ENCODE measurements at places on chromosomes 12 and 14.

DNA sequence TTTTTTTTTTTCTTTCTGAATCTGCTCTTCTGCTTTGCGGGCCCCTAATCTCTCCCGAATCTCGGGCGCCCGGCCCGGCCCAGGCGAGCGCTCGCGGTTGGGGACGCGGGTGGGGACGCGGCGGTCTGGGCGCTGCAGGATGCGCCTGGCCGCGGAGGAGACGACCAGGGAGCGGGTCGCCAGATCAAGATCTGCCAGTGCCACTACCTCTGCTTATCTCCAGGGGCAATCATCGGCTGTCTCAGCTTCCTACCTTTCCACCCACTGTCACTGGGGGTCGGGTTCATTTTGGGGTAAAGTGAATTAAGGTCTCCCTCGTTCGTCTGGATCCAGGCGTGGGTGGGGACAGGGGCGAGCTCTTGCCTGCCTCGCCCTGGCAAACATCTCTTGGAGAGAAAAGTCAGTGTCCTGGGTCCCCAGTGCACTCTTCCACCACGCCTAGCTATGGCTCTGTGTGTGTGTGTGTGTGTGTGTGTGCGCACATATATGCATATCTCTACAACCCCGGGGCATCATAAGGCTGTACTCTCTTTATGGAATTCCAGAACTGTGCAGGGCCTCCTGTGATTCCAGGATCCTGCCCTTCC lies 422.3 kb downstream of the VRK1 start:
- DNase-seq: no peak

- no peak for DNase-seq
These were observed 52.3 kb downstream of the SUDS3 start for GRCh38 chr12:118428643-118429042.

DNA sequence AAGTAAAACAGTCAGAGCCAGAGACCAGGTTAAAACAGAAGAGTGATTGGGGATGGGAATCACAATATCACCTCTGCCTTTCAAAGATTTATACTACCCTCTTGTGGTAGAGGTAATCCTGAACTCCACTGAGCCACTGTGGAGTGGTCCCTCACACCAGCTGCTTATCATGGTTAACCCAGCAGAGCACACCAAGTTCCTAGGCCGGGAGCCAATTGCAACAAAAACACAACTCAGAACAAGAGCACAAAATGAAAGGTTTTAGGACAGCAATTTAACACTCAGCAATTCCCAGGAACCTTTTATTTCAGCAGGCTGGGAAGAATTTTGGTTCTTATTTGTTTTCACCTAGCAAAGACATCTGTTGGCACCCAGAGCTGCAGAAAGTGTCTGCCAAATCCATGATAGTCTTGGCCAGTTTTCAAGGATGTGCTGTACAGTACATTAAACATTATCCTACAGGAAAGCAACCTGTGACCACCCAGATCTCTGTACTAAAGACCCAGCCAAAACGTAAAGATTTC lies 220.5 kb upstream of the ATXN7L3B start:
- DNase-seq: no peak

GRCh38 chr12:105427883-105428282 lies 97.4 kb downstream of the C12orf75 start:
- no peak for DNase-seq

GRCh38 chr14:72521968-72522741 lies 371.7 kb downstream of the DPF3 start:
- DNase-seq: no peak

DNA sequence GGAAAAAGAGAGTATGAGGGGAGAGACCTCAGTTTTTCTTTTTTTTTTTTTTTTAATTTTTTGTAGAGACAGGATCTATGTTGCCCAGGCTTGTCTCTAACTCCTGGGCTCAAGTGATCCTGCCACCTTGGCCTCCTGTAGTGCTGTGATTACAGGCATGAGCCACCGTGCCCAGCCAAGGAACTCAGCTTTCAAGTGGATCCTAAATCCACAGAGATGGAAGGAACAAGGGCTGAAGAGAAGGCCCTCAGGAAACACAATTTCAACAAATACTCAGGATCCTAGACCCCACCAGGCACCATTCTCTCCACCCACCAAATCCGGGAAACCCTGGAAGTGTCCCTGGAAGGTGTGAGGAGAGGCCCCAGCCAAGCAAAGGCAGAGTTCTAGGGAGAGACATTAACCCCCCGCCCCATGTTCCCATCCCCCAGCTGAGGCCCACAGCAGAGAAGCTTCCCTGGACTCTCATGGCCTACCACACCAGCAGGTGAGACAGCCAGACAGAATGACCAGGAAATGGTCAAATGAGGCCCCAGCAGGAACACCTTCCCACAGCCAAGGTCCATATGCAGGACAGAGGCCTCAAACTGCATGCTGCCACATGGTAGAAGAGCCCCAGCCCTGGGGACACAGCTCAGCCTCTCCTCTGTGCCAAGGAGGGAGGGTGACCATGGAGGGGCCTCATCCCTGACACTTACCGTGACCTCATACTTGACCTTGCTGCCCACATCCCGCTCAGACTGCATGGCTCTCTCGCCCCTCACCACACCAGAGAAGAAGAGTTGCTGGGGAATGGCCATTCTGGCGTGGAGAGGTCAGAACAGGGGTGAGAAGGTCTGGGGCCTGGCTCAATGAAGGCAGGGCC lies 14.1 kb downstream of the ITGA7 start:
- no peak for DNase-seq

- DNase-seq: no peak
These were observed 1.2 kb downstream of the FLRT2 start for GRCh38 chr14:85531141-85531586.

DNA sequence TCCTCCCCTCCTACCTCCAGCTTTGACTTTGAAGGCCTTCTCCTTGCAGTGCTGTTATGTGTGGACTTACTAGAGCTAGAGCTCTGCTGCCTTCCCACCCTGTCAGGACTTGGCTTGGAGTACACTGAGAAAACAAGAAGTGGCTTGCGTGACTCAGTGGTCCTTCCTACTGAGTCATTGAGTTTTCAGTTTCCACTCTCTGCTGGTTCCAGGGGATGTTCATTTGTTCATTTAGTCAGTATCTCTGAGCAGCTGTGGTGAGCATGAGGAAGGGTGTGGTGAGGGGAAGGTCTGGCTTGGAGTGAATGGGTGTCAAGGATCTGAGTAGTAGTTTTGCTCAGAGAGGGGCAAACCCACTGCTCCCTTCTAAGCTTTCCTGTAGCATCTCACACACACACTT lies 17.2 kb upstream of the ELK3 start:
- DNase-seq: peak; percentile 42

DNA sequence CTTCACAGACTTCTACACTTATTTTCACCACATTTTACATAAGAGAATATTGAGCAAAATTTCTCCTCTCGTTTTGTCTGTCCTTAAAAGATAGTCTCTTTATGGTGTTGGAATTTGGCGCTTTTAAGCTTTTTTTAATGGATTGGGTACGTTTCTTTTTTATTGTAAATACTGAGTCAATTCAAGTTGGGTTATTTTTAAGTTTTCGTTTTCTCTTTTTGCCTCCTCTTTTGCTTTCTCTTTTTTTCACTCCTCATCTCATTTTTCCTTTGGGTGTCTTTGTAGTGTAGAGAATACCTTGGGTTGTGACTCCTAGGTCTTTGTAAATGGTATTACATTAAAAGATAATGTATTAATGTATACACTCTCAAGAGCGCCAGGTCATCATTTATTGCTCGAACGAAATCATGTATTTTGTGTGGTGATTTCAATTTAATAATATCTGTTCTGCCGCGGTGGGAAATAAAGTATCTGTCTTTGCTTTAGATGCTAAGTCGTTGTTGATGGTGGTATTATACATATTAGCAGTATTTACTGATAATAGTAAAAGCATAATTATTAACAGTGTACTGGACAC lies 845 bp downstream of the TMX1 start:
- no peak for DNase-seq

GRCh38 chr14:84432676-84433075 lies 1097.3 kb upstream of the FLRT2 start:
- no peak for DNase-seq

- DNase-seq: no peak
These were observed 6.1 kb upstream of the SRSF5 start for GRCh38 chr14:69760810-69761209.

GRCh38 chr14:49566714-49567113 lies 19.5 kb downstream of the RPS29 start:
- DNase-seq: no peak

- no peak for DNase-seq
These were observed 22.9 kb upstream of the KTN1 start for GRCh38 chr14:55556929-55557623.

DNA sequence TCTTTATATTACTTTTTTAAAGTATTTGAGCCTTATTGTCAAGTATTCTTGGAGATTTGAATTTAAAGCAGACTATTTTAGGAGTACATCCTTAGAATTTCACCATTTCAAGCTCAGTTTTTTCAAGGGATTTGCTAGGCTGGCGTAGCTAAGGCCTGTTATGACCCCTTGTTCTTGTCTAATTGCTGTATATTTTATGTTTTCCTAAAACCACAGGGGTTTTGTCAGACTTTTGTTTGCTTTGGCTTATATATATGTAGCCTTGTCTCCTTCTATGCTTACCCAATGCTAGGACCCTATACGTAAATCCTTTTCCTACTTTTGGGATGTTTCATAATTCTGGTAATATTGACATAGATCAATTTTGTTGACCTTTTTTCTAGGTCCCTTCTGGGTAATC lies 147.0 kb upstream of the SYT10 start:
- DNase-seq: no peak

DNA sequence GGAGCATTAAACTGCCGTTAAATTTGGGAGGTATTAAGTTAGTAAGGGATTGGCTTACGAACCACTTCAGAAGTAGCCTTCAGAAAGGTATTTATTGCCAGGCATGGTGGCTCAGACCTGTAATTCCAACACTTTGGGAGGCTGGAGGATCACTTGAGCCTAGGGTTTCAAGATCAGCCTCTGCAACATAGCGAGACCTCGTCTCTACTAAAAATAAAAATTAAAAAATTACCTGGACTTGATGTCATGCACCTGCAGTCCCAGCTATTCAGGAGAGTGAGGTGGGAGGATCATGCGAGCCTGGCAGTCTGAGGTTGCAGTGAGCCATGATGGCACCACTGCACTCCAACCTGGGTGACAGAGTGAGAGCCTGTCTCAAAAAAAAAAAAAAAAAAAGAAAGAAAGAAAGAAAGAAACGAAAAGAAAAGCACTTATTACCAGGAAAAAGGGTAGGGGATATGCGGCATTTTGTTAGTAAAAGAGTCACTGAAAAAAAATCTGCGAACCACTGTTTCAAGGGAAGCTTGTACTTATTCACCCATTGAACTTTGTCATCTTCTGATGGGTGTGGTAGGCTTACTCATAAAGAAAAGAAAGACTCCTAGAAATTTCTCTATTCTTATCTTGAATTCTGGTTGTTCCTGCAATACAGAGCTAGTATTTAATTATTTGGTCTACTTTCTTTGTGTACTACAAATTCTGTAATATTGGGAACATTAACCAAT lies 33.6 kb upstream of the PLEKHA5 start:
- DNase-seq: no peak

DNA sequence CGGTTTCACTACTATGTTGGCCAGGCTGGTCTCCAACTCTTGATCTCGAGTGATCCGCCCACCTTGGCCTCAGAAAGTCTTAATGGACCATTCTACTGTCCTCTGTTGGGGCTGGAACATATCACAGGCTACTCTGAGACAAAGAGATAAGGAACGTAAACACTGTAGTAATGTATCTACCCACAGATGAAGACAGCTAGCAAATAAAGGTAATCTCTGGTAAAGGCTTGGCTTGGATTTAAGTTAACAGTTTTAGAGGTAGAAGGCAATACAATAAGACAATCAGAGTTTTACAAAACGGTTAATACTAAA lies 44.6 kb upstream of the ISM2 start:
- no peak for DNase-seq

GRCh38 chr12:125070112-125070511 lies 4.9 kb downstream of the AACS start:
- no peak for DNase-seq

- no peak for DNase-seq
These were observed 250.1 kb upstream of the PRKD1 start for GRCh38 chr14:30177781-30178180.

- no peak for DNase-seq
These were observed 87.8 kb upstream of the NCOR2 start for GRCh38 chr12:124655048-124655697.

DNA sequence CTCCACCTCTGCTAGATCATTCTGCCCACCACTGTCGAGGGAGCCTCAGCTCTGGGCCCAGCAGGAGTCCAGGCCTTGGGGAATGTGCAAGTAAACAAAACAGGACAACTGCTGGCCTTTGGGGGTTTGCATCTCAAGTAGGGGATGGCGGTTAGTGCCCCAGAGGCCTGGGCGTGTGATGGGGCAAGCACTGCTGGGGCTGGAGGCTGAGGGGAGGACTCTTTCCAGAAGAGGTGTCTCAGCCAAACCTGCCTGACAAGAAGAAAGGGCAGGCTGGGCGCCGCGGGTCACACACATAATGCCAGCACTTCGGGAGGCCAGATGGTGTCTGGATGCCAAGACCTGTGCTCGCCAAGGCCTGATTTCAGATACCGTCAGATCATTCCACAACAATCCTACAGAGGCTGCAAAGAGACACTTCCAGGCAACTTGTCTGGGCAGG lies 8.6 kb upstream of the ALDH2 start:
- DNase-seq: no peak
